ENCODE measurements at places on chromosomes 11 and 22.

DNA sequence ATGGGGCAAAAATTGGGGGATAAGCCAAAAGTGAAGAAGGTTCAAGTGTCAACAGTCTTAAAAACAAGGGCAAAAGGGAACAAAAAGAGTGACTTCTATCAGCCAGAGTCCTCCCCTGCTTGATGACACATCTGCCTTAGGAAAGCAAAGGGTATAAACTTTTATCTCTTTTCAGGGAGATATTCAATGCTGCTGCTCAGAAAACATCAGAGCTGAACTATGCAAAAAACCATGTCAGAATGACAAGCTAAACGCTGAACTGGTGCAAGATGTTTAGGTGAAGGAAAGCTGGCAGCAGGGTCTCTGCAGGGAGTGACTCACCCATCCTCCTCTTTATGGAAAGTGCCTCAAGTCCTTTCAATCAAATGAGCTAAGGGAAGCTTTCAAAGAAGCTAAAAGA, 24.7 kb downstream of the ALG9 start:
- DNase-seq, result no peak

- no peak for DNase-seq
Observed at GRCh38 chr11:118514103-118514502, 13.2 kb upstream of the TTC36 start.

GRCh38 chr11:134751031-134751585, 339.1 kb upstream of the B3GAT1 start:
- no peak for DNase-seq

DNA sequence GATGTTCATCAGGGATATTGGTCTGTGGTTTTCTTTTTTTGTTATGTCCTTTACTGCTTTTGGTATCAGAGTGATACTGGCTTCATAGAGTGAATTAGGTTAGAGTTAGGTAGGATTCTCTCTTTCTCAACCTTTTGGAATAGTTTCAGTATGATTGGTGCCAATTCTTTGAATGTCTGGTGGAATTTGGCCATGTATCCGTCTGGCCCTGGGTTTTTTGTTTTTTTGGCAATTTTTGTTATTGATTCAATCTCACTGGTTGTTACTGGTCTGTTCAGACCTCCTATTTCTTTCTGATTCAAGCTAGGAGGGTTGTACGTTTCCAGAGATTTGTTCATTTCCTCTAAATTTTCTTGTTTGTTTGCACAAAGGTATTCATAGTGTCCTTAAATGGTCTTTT, 54.4 kb downstream of the ATXN10 start:
- no peak for DNase-seq

DNA sequence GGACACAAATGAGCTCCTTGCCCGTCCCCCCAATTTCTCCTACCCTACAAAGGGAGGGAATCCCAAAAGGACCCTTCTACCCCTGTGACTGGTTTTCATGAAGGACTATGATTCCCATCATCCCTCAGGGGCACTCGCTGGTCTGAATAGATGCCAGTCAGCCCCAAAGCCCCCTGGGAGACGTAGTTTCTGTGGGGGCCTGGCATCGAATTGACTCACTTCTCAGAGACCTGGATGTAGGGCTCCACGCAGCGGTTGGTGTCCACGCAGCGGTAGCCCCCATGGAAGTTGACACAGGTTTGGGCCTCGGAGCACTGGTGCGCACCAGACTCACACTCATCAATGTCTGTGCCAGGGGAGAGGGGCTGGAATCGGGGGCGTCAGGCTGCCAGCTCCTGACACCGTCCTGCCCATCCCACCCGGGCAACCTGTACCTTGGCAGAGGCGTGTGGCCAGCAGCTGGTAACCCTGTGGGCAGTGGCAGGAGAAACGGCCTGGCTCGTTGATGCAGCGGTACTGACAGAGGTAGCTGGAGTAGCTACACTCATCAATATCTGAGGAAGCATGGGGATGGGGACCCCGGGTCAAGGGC, 4.4 kb downstream of the EFEMP2 start:
- no peak for DNase-seq

Measured in DMS79 treated with DMSO at 0.1 percent for 48 hours (cell line).